ENCODE measurements at places on chromosomes 1 and 21.

DNA sequence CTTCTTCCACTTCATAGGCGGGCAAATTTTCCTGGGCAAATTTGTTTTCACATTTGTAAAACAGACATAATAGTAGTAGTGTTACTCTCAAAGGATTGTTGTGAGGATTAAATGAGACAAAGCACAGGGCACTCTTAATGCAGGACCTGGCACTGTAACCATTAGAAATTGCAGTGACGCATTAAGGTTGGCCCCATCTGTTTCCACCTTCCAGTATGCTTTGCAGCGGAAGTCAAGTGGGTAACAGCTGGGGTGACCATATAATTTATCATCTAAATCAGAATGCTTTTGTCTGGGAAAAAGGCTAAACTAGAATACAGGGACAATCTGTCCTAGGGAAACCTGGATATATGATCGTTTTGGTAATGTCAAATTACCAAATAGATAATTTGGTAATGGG is 132.5 kb upstream of the CACHD1 start:
- no peak for DNase-seq

DNA sequence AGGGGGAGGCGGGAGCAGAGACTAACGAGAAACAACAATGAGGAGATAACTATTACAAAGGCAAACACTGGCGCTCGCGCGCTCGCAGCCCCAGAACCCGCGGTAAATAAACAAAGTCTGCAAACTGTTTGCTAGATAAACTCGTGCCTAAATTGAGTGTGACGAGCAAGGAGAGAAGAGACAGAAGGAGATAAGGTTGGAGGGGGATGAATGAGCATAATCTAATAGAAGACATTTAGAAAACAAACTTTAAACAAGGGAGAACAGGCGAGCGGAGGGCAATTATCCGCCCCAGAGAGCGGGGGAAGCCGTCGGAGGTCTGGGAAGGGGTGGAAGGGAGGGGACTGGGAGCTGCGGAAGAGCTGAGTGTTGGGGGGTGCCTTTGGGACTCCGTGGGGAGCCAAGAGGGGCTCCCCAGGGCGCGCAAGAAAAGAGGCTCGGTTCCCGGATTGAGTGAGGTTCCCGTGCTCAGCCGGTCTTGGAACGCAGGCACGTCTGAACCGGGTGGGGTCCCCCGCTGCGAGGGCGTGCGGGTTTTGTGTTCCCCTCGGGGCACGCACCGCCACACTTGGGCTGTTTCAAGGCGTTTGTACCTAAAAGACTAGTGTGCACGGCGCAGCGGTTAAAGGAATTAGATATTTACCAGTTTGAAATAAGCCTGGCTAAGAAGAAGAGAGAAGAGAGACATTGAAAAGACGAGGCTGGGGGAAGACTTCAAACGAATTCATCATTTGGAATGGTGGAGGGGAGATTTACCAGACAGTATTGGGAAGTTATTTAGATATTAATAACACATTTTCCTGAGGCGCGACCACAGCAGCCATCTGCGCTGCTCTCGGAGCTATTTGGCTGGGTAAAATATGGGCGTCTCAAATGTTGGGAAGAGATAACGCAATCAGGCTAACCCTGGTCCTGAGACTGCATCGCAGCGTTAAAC is 10.6 kb downstream of the PAX7 start:
- peak; percentile 87 for DNase-seq

- no peak for DNase-seq
Observed at GRCh38 chr1:189432753-189433152, 1044.9 kb downstream of the BRINP3 start.

DNA sequence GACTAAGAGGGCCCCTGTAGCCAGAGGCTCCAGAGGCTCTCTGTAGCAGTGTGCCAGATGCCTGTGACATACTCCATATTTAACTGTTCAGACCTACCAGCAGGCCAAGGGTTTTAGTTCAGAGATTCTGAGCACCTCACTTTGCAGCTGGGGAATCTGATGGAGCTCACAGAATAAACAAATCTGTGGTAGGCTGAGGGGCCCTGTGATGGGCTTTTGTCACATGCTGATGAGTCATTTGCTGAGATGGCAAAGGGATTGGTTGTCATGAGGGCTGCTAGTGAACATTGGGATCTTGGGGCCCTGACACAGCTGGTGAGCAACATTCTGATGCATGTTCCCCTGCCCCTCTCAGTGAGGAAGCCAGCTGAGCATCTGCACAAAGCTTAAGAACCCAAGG is 482.2 kb downstream of the CAMTA1 start:
- DNase-seq: no peak

- DNase-seq: peak; percentile 73
Observed at GRCh38 chr1:53068314-53069099, 6.5 kb downstream of the PODN start.

- DNase-seq: no peak
Observed at GRCh38 chr1:218467101-218468072, 122.3 kb downstream of the TGFB2 start.

DNA sequence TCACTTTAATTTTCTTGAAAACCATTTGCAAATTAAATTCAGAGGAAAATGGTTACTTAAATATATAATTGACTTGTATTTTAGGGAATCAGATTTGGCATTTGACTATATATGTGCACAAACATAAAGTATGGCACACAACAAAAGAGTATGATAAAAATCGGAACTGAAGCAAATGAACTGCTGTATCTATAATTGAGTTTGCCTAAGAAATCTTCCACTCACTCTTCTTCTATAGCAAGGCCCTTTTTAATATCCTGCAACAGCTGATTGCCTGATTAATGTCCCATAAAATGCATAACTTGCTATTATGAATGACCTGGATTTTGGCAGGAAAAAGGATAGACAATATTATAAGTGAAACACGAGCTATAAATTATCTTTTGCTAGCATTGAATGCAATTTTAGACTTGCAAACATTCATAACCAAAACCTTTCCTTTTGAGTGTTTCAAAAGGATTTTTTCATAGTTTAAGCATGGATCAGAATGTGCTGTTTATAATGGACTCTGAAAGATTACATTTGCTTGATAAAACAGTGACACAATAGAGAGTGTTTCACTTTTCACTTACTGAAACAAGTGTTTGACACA is 2204.3 kb downstream of the MRPL39 start:
- DNase-seq: no peak

GRCh38 chr1:923991-924655 is 400 bp downstream of the SAMD11 start:
- DNase-seq: peak; percentile 95

- DNase-seq: peak; percentile 34
Observed at GRCh38 chr1:8764293-8764937, 53.0 kb downstream of the RERE start.

GRCh38 chr1:15584489-15585363 is at the start of gene AGMAT:
Gene AGMAT, minus strand, starts transcription at chr1:15585051. Its CDS starts 84 bp downstream, at chr1:15584967.
- DNase-seq: peak; percentile 95

DNA sequence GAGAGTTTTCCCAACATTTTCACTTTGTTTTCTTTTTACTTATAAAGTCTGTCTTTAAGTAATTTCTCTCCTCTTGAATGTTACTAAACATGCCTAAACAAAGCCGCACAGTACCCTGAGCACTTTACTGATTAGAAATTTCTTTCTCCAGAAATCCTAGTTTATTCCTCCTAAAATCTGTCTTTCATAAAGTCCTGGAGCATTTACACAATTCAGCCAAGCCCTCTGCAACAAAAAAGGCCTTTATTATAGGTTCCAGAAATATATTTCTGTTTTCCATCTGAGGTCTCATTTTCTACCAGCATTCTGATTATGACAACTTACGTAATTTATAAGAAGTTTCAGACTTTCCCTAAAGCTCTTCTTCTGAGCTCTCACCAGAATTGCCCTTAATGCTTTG is 549.5 kb upstream of the OLFM3 start:
- no peak for DNase-seq

- no peak for DNase-seq
Observed at GRCh38 chr1:18994381-18994780, 37.9 kb upstream of the IFFO2 start.

GRCh38 chr1:150420560-150421265 is 56.8 kb downstream of the RPRD2 start:
- peak; percentile 8 for DNase-seq

DNA sequence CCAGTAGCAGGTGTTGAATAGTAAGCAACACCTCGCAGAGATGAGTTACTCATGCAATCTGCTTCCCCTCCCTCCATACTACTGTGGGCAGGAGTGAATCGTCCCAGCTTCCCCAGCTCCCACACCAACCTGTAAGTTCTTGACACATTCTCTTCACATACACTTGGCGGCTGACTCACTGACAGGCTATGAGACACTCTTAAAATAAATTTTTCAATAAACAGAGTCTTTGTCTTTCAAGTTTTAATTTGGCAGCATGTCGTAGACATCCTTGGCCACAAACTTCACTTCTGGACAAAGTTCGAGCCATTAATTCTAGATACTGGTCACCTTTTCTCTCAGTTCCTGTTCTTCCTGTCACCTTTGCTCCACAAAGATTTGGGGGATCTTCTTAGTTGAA is 290.7 kb downstream of the TM2D1 start:
- no peak for DNase-seq

GRCh38 chr21:35540950-35541638 is 492.0 kb upstream of the RUNX1 start:
- no peak for DNase-seq

DNA sequence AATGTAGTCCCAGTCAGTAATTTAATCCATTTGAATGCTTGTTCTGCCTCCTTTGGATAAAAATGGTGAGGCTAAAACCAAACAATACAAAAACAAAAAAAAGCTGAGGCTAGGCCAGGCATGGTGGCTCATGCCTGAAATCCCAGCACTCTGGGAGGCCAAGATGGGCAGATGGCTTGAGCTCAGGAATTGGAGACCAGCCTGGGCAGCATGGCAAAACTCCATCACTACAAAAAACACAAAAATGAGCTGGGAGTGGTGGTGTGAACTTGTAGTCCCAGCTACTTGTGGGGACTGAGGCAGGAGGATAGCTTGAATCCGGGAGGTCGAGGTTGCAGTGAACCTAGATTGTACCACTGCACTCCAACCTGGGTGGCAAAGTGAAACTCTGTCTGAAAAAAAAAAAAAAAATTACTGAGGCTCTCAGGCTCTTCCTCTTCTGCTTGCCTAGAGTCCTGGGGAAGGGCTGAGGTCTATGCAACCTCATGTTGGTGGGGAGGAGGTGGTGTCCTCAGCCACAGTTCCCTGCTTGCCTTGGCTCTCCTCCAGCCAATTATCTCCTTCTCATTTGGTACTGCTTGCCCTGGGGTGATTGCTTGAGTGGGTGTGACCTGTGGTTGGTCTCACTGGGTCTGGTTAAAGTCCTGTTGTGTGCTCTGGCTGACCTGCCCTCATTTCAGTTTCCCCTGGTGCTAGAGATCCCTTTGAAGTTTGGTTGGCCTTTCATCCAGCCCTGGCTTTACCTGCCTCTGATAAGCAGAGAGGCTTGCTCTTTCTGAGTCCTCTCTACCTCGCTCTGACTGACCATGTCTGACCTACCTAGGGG is 20.9 kb downstream of the S1PR1 start:
- DNase-seq: no peak

DNA sequence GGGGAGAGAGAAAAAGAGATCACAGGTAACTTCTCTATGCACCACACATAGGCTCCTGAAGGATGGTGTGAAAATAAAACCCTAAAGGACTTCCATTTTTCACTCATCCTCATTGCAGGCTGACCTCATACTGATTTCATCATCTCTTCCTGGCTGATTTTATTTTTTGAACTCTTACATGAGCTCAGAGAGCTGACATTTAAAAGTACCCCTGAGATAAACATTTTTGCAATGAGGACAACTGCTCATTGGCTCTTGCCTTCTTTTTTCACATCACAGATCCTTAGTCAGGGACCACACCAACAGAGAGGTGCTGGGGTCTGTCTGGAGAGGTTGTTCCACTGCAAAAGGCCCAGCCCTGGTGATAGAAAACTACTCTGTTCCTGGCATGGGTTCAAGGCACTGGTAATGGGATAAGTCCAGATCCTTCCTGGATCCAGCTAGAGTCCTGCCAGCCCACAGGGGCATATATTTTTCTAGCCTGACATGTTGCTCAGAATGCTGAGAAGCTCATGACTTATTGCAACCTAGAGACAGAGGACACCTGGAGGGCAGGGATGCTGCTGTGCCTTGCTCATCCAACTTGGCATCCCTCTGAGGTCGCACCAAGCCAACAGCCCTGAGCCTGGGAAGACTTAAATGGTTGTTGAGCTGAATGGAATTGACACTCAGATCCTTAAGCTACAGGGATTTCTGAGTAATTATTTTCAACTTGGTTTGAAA is 360.0 kb downstream of the HHAT start:
- peak; percentile 36 for DNase-seq

All from osteoblast (primary cell).